ENCODE measurements at places on chromosomes 12 and 14.
A peak's percentile ranks its signal among the peaks of the same experiment; 100 is the strongest.

DNA sequence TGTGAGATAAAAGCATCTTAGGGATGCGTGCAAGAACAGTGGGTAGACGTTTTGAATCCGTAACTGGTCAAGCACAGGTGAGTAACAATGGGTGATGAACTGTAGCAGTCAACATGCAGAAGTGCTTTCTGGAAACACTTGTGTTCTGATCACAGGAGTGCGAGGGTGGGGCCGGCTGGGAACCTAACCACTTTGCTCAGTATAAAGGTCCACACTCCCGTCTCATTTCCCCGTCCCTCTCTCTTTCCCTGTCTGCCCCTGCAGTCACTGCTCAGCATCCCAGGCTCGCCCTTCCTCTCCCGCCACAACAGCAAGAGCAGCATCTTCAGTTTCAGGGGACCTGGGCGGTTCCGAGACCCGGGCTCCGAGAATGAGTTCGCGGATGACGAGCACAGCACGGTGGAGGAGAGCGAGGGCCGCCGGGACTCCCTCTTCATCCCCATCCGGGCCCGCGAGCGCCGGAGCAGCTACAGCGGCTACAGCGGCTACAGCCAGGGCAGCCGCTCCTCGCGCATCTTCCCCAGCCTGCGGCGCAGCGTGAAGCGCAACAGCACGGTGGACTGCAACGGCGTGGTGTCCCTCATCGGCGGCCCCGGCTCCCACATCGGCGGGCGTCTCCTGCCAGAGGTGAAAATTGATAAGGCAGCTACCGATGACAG, 127.1 kb downstream of the FIGNL2 start:
- no peak for DNase-seq

DNA sequence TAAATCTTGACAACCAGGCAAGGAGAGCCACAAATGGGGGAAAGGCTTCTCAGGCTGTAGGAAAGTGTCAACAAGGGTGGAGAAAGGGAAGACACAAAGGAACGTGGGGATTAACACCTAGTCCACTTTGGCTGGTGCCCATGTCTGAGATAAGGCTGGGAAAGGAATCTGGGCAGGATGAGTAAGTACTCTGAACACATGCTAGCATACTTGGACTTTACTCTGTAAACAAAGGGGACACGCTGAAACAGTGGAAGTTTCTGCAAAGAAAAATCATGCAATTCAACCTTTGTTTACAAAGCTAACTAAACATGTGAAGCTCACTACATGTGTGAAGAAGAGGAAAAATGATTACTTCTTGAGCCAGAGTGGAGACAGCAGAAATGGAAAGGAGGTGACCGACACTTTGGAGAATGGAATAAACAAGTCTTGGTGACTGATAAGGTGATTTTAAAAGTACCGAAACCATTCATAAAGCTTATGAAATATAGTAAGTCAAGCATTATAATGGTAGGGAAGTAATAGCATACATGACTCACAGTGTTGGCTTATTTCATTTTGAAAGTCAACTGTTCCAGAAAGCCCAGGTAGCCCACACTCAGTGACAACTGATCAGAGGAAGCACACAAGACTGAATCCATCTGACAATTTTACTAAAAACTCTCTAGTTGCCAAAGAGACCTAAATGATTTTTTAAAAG, 13.2 kb downstream of the CPNE8 start:
- DNase-seq: no peak

DNA sequence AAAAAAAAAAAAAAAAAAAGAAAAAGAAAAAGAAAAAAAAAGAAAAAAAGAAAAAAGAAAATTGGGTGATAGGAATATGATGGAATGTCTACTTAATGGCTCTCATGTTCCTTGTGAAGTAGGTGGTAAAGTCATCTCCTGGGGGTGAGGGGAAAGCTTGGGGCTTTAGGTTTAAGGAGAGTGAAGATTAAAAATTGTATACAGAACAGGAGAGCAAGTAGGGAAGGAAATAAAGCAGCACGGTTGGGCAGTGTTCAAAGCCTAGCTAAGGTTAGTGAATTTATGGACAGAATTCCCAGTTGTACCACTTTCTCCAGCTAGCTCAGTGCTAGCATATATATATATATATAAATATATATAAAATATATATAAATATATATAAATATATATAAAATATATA, 40.0 kb upstream of the SLC2A13 start:
- DNase-seq: no peak

DNA sequence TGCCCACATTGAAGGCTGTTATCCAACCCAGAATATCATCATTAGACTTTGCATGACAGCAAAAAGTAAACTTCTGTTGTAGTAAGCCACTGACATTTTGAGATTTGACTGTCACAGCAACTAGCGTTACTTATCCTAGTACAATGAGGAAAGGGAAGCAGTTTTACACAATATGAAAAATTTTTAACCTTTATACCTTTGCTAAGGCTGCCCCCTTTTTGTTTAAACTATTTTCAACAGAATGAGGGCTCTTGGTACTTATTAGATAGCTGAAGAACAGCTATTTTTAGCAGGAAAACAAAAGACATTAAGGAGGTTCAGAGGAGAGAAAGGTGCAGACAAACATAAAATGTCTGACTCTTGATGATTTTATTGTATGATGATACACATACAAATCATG, 23.4 kb upstream of the TMX1 start:
- DNase-seq: no peak

DNA sequence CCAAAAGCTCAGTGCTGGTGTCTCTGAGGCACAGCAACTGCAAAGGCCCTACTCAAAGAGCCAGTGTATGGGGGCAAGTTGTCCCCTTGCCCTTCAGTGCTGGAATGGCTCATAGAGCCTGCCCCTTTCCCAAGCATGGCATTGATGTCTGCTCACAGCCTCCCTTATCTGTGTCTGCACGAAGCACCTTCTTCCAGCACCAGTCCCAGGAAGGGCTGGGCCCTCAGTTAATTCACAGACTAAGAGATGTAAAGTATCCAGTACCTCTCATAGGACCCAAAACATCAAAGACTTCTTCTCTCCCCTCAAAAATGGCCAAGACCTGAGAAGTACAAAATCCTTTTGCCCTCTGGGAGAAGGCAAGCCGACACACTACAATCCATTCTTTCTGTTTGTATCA, 1.6 kb upstream of the CMAS start:
- no peak for DNase-seq

DNA sequence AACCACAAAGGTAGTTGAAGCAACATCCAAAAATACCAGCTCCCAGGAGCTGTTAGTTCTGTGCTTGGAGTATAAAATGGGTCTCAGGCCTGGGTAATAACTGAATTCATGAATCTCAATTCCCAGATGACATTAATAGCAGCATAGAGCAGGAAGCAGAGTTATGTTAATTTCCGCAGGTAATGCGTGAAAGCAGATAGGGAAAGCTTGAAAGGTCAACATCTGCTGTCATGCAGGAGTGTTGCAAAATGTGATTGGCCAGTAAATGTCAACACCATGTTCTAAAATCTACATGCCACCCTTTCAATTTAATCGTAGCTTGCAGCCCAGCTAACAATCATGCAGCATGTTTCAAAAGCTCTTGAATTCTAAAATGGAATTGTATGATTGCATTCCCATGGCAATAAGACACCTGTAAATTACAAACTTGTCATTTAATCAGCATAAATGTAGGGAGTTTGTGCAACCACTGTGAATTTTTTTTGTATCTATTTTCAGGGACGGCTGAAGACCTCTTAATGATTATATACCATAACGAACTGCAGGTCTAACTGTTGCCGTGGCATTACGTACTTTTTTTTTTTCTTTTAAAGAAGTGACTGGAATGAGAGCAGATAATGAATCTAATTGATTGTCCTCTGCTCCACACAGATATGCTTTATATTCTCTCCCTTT, 635.8 kb upstream of the FOXG1 start:
- DNase-seq: no peak

- DNase-seq: no peak
Observed at GRCh38 chr12:54616933-54617680, 17.6 kb downstream of the LACRT start.

DNA sequence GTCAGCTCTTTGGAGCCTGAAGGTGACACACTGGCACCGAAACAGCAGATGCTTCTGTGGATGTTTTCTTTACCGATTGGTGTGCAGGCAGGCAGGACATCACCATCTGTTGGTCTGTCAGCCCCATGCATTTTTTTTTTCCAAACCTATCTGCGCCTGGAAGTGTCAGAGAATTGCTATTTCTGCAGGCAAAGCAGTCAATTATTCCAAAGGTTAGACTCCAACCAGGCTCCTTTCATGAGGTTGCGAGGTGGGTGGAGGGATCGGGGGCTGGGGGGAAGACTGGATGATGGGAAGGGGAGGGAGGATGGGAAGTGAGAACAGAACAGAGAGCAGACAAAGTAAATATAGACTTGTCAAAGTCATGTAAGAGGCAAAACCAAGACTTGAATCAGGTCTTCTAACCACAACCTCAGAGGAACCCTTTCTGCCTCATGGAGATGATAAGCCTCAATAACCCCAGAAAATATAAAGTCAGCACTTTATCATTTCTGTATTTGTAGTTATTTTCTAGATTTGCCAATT, 117.7 kb downstream of the OTOGL start:
- no peak for DNase-seq

DNA sequence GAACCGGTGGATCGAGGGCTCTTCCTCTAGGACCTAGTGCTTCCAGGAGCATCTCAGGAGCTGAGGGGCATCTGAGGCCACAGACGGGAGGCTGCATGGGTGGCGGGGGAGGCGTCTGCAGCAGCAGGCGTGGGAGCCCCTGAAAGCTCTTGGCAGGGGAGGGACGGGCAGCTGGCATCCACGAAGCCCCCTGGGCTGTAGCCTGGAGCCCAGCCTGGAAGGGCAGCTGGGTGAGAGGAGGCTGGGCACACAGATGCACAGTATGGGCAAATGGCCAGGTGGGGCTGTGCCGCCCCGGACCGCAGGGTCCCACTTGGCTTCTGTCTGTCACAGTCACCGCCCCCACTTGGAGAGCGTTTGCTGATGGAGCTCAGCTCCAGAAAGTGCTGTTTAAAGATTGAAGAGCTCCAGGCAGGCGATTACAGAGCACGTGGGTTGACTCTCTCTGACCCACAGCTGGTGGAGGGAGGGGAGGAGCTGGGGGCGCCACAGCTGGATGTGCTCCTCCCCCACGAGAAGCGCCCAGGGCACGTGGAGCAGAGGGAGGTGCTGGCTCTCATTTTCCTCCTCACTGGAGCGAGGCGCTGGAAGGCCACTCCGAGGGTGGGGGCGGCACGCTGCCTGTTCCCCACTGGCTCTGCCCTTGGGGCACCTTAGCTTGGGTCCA, 155.0 kb upstream of the C14orf180 start:
- DNase-seq: no peak

DNA sequence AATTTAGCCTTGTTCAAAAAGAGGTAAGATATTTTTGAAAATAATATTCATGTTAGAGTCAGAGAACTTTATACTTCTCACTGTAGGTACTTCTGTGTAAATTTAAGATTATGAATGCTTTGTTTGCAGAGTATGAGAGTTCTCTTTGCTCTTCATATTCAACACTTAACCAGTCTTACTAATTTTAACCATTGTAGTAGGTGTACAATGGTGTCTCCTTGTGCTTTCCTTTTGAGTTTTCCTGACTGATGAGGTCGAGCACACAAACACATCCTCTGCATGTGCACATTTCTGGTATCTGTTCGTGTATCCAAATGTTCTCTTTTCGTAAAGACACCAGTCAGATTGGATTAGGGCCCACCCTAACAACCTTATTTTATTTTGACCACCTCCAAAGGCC, 45.8 kb downstream of the MIA2 start:
- no peak for DNase-seq

GRCh38 chr12:34126239-34126641, 103.9 kb downstream of the ALG10 start:
- DNase-seq: no peak

GRCh38 chr12:59115526-59115925, 195.2 kb upstream of the LRIG3 start:
- no peak for DNase-seq

GRCh38 chr12:109432842-109433304, 44.2 kb downstream of the KCTD10 start:
- DNase-seq: peak; percentile 52

DNA sequence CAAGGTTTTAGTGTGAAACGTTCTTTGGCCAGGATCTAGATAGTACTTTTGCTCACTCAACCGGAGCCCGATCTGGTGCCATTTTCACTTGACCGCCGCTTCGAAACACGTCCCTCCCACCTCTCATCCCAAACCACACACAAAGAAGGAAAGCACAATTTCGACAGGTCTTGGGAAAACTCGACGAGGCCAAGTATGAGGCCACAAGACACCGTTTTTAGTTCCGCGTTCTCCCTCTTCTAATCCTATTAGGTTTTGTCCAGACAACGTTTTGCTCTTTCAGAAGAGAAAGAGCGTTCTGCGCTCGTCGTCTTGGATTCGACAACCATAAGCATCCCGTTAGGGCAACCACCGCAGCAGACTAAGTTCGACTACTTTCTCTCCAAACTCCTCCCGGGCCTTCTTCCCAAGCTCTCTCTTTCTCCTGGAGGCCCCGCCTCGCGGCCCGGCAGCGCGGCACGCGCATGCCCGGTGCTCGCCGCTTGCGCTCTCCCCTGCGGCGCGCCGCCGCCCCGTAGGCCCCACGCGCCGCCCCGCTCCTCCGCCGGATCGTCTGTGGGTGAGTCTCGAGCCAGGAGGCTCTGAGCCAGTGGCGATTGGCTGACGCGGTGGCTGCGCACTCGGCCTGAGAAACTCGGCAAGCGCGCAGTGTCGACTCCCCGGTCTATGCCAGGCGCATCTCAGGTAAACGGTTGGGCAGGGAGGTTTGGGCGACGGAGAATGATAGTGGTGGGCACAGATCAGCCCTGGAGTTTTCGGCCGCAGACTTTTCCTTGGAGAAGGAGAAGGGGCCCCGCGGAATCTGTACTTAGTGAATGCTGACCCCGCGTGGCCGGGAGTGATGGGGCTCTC, at the start of gene MIPOL1:
Gene MIPOL1, plus strand, starts transcription at position 517 of the 852 bp plus-strand sequence. CDS start 49,952 bp downstream, outside the sequence.
- no peak for DNase-seq

- DNase-seq: no peak
Observed at GRCh38 chr12:82527165-82527780, 159.4 kb upstream of the TMTC2 start.

- DNase-seq: no peak
Observed at GRCh38 chr12:22535478-22535877, 8.9 kb downstream of the C2CD5 start.

DNA sequence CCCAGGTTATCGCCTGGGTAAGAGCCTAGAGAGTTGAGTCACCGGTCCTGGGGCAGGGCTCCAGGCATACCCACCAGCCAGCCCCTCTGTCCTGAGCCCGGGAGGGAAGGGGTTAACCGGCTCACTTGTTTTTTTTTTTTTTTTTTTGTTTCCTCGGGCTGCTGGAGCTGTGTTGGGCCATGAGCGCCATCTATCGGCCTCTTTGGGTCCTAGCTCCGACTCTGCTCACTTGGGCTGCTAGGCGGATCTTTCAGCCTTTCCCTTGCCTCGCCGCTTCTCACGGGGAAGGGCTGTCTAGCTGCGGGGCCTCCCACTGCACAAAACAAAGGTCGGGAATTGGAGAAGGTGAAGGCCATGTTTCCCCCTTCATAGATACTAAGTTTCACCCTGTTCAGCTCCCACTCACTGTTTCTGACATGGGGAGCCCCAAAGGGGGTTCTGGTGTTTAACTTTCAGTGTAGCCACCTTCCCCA, 2.8 kb upstream of the SMUG1 start:
- peak; percentile 57 for DNase-seq

DNA sequence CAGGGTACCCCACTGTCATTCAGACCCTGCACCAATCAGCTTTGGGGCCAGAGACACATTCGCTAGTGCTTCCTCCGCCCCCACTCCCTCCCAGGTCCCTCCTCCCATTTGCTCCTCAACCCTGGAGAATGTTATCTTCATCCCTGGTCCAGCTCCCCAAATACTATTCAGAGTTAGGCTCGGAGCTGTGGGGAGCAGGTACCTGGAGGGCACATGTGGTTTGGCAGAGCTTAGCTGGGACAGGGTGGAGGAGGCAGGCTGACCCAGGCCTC, 19.5 kb downstream of the VSX2 start:
- DNase-seq: no peak

Data from stimulated activated CD8-positive, alpha-beta memory T cell treated with anti-CD3 and anti-CD28 coated beads, Interleukin-2, amount 100 ng/mL, for 1 hour (primary cell).